Omental fat pad (tissue), 4 donors: ENCODE measurements at places on chromosomes 3 and 15.

- no peak for DNase-seq
These were observed 5.0 kb upstream of the CD276 start for GRCh38 chr15:73679180-73679579.

GRCh38 chr15:25246641-25247406 is 192.0 kb downstream of the UBE3A start:
- peak; percentile 7 for DNase-seq

DNA sequence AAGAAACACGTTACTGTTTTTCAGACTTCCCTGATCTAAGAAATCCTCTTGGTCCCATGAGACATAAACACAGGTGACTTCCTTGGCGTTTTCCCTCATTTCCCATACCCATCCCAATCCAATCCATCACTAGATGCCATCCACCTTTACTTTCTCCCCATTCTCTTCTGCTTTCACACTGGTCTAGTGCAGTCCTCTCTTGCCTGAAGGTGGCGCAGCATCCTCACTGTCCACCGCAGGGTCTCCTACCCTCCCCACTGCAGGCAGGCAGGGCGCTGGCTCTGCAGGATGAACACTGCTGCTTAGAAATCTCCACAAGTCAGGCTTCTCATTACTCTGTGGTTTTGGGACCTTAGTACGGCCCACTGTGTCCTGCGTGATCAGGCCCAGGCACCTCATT is 58.2 kb downstream of the RAB7A start:
- no peak for DNase-seq

DNA sequence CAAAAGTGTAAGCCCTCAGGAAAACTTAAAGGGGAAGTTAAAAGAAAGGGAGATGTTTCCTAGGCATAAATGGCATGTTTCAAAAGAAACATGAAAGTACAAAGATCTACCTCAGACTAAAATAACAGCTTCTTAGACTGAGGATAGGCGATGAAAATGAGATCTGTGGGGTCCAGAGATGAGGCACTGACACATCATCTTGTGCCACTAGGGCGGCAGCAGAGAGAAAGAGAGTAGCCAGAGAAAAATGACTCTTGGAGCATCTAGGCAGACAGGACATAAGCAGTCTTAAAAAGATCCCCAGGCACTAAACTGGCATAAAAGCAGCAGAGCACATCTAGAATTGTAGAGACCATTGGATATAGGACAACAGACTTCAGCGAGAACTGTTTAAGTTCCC is 42.5 kb upstream of the RFX7 start:
- no peak for DNase-seq

GRCh38 chr15:62795171-62795570 is 247.4 kb upstream of the TPM1 start:
- no peak for DNase-seq

DNA sequence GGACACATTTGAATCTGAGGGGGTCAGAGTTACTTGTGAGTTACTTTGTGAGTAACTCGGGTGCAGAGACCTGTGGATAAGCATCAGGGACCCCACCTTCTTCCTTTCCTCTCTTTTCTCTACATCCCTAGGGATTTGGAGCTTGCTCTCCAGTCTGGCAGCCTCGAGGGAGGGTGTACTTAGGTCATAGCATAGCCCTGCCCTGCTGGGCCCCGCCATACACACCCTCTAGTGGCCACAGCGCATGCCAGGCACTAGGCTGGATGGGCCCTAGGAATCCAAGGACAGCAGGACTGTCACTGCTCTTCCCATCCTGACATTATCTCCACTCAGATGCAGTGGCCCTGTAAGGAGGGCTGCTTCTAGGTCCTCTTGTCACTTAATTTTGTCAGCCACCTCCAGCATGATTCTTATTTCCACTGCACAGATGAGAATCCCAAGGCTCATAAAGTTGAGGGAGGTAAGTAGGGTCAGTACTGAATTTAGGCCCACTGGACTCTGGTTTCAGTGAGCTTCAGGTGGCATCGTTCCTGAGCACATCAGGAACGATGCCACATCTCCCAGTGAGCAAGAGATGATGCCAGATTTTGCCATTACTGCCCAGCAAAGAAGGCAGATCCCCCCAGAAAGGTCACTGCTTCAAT is 3.6 kb upstream of the SMAD6 start:
- DNase-seq: no peak

GRCh38 chr15:55721554-55722185 is 21.3 kb downstream of the PRTG start:
- DNase-seq: no peak
